NCI-H1105 (cell line): ENCODE measurements at places on chromosomes 7 and 10.

GRCh38 chr7:143171697-143172096 lies 11.5 kb upstream of the TAS2R39 start:
- DNase-seq = no peak

DNA sequence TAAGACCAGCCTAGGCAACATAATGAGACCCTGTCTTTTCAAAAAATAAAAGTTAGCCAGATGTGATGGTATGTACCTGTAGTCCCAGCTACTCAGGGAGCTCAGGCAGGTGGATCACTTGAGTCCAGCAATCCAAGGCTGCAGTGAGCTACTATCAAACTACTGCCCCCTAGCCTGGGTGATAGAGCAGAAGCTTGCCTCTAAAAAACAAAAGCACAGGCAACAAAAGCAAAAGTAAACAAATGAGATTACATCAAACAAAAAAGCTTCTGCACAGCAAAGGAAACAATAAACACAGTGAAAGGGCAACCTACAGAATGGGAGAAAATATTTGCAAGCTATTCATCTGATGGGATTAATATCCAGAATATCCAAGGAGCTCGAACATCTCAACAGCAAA lies 65.4 kb downstream of the FANK1 start:
- no peak for DNase-seq

- no peak for DNase-seq
Observed at GRCh38 chr10:21972584-21972983, 30.9 kb downstream of the DNAJC1 start.

- no peak for DNase-seq
Observed at GRCh38 chr7:4203626-4204512, 478.2 kb upstream of the FOXK1 start.

GRCh38 chr10:66760941-66761340 lies 164.9 kb upstream of the LRRTM3 start:
- DNase-seq = no peak

- DNase-seq = no peak
Observed at GRCh38 chr7:123538189-123538714, 3.9 kb upstream of the IQUB start.

DNA sequence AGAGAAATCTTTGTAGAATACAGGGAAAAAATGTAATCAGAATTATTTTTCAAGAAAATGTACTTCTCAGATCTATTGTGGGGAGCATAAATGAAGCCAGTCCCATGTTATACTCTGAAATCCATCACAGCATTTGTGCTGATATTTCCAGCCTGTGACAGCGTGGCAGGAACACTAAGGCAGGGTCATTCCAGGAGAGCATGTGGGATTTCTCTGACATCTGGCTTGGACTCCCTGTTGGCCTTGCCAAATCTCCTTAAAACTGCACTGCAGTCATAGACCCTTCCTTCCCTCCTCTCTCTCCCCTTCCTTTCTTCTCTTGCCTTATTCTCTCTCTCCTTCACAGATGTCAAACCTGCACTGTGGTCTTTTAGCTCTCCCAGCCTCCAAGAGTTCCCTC lies 6.5 kb upstream of the TSPAN13 start:
- no peak for DNase-seq

GRCh38 chr7:69349291-69349690 lies 249.0 kb upstream of the AUTS2 start:
- peak; percentile 41 for DNase-seq

- no peak for DNase-seq
Observed at GRCh38 chr10:100874702-100875483, 37.9 kb upstream of the SLF2 start.

- peak; percentile 50 for DNase-seq
Observed at GRCh38 chr7:143419880-143420279, 11.2 kb upstream of the EPHA1 start.

- DNase-seq = no peak
Observed at GRCh38 chr10:115918812-115919211, 354.2 kb downstream of the GFRA1 start.

- DNase-seq = no peak
Observed at GRCh38 chr7:125383324-125383723, 453.7 kb upstream of the POT1 start.

DNA sequence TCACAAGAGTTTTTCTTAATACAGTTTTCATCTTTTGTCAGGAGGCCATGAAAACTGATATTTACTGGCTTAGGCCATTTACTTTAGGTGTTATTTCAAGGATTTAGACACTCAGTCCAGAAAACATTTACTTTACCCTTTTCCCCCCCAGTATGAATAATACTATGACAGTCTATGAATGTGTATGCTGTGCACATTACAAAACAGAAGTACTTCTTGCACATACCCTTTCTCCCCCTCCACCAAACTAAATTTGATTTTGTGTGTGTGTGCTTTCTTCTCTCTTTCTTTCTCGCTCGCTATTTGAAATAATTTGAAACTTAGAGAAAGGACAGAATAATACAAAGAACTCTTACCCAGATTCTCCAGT lies 41.3 kb downstream of the RBM33 start:
- DNase-seq = no peak

DNA sequence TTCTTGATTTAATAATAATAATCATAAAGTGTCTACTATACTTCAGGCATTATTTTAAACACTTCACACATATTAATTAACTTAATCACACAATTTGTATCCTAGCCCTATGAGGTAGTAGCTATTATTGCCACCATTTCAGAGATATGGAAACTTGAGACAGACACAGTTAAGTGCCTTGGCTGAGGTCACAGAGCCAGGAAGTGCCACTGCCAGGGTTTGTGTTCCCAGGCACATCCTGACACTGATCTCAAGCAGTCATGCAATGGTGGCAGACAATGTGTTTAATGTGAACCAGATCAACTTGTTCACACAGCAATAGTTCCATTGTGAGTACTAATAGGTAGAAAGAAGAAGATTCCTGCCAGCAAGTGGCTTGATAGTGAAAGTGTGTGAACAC lies 666.0 kb downstream of the SUGCT start:
- DNase-seq = no peak

DNA sequence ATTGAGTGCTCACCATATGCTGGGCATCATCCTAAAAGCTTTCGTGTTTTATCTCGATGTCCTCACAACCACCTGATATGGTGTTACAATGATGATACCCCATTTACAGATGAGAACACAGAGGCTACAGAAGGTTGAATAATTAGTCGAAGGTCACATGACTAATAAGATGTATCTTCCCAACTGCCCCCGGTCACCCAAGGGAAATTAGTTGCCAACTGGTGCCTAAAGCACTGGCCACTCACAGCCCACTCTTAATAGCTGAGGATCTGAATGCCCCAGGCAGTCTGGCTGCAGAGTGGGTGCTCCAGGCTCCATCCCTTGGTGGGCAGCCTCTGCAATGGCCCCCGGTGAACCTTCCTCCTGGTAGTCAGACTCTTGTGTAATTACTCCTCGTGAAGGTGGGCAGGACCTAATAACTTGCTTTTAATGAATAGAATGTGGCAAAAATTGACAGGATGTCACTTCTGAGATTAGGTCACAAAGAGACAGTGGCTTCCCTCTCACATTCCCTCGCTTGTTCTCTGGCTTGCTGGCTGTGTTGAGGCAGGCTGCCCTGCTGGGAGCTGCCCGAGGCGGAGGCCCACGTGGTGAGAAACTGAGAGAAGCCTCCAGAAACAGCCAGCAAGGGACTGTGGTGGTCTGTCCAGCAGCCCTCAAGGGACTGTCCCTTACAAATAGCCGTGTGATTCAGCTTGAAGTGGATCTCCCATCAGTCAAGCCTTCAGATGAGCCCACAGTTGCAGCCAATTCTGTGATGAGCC lies 109.4 kb downstream of the ARHGAP22 start:
- no peak for DNase-seq

DNA sequence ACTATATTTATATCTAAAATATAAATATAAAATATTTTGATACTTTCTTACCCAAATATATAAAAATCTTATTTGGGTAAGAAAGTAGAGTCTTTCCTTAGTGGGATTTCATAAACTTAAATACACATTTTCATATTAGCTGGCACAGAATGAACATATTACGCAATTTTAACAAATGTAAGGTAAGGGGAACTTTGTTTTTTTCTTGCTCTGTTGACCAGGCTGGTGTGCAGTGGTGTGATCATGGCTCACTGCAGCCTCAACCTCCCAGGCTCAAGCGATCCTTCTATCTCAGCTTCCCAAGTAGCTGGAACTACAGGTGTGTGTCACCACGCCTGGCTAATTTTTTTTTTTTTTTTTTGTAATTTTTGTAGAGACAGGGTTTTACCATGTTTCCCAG lies 18.3 kb downstream of the CYP26A1 start:
- DNase-seq = no peak

GRCh38 chr10:122286867-122287266 lies 15.8 kb downstream of the BTBD16 start:
- no peak for DNase-seq

- no peak for DNase-seq
Observed at GRCh38 chr7:129247087-129247486, 22.3 kb downstream of the AHCYL2 start.

DNA sequence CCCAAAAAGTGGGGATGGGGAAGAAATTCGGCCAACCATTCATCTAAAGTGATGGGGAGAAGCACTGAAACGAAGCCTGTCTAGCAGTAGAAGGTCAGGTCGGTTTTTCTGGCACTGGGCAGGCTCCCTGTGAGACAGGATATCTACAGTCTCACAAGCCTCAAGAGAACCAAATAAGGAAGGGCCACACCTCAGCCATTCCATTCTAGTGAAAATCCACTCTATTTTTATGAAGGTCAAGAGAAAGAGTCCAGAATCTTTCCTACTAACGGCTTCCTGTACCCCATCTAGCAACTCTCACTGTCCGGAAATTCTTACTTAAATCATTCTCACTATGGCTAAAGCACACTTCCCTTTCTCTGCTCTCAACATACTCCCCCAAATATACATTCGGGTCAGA lies 267.1 kb downstream of the PRPF18 start:
- DNase-seq = no peak

- DNase-seq = no peak
Observed at GRCh38 chr7:40880581-40880980, 745.8 kb downstream of the SUGCT start.

DNA sequence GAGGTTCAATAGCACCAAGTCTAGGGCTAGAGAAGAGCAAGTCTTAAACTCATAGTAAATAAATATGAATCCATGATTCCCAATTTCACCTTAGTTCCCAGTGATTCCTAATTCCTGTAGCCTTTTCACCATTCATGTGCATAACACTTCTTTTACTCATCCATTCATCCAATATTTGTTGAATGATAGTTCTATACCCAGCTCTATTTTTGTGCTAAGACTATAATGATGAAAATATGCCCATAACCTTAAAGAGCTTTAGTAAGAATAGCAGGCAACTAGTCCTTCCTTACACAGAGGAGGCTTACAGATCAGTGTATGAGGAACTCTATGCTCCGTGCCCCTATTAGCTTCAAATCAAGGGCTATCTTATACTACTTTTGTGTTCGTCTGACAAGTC lies 280.2 kb upstream of the CHRM2 start:
- no peak for DNase-seq

GRCh38 chr7:15239801-15240200 lies 322.0 kb downstream of the AGMO start:
- DNase-seq = no peak

DNA sequence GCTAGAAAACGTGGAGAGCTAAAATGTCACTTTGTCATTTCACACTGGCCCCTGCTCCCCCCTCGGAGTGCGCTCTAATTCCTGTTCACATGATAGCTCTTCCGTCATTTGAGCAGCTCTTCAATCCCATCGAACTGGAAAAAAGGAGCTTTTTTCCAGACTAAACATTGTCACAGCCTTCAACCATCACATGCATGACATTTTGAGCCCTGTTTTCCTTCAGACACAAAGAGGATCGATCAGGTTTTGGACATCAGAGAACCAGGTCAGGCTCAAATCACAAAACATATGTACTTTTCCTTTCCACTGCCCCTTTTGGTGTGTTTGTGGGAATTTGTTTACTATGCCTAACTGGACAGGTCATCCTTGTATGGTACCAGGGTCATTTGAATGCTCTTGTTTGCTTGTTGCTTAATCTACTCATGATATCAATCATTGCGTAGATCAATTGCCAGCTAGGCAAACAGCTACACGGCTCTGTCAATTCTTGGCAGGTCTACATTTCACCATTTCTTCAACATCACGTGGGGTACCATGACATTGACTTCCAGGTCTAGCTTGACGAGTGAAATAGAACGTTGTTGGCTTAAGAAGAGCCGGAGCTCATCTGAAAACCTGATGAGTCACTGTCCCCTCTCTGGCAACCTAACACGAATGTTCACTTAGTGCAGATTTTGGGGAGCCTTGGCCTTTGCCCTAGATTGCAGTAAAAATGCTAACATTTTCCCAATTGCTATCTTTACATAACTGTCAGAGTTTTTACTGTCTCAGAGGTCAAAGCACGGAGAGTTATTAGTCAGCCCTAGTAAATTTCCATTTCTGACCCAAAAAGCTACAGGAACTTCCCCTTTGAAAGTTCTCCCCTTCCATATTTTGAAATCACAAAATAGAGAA lies 87.3 kb downstream of the LYZL2 start:
- no peak for DNase-seq

GRCh38 chr7:117124591-117125220 lies 171.4 kb downstream of the ST7 start:
- peak; percentile 33 for DNase-seq

GRCh38 chr10:100114976-100115770 lies 33.5 kb upstream of the CPN1 start:
- no peak for DNase-seq

DNA sequence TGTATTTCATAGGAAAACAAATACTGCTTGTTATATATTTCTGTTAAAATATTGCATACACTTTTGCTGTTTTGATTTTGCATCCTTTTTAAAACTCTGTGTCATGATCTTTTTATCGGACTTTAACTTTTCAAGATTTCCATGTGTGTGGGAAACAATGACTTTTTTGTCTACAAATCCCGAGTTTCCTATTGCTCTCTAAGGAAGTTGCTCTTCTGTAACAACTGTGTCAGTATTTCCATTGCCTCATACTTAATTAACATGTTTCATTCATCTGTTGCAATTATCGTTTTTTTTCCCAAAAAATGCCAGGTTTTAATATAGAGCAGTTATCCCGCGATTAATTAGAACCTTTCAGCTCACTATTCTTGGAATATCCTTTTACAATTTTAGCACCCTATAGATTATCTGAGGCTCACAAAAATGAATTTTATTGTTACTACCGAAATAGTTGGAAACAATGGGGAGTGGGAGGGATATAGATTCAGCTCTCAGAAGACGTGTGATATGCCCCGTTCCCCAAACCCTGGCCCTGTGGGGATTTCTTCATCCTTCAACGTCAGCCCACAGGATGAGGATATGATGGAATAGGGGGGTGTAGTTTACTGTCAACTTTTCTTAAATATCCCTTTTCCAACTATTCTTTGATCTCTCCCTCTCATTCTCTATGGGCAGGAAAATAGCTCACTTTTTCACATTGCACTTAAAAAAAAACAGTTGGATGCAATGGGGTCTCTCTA lies 297.6 kb upstream of the IGFBP3 start:
- no peak for DNase-seq

GRCh38 chr10:114912470-114912859 lies 25.5 kb upstream of the TRUB1 start:
- DNase-seq = no peak

GRCh38 chr10:34241226-34242000 lies 573.7 kb downstream of the PARD3 start:
- DNase-seq = no peak

GRCh38 chr10:945778-946177 lies 14.3 kb upstream of the LARP4B start:
- no peak for DNase-seq

- DNase-seq = no peak
Observed at GRCh38 chr7:132077971-132078685, 498.1 kb downstream of the PLXNA4 start.

GRCh38 chr10:48490946-48491345 lies 113.9 kb downstream of the ARHGAP22 start:
- DNase-seq = no peak
